ENCODE measurements at places on chromosomes 11 and 22.

DNA sequence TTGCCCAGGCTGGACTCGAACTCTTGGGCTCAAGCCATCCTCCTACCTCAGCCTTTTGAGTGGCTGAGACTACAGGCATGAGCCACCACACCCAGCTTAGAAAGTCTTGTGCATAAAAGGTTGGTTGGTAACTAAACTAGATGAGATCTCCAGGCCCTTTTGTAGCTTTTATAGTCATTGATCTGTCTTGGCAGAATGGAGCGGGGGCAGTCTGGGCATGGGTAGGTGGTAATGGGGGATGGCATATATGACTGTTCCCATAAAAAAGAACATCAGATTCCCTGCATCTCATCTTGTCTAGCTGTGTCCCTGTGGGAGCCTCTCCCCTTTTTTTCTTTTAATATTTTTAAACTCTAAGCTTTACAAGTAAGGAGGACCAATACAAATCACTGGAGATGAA is 30.2 kb downstream of the ABCC8 start:
- DNase-seq, result no peak

- peak; percentile 48 for DNase-seq
These were observed 143.7 kb downstream of the DBX1 start for GRCh38 chr11:20016526-20016925.

DNA sequence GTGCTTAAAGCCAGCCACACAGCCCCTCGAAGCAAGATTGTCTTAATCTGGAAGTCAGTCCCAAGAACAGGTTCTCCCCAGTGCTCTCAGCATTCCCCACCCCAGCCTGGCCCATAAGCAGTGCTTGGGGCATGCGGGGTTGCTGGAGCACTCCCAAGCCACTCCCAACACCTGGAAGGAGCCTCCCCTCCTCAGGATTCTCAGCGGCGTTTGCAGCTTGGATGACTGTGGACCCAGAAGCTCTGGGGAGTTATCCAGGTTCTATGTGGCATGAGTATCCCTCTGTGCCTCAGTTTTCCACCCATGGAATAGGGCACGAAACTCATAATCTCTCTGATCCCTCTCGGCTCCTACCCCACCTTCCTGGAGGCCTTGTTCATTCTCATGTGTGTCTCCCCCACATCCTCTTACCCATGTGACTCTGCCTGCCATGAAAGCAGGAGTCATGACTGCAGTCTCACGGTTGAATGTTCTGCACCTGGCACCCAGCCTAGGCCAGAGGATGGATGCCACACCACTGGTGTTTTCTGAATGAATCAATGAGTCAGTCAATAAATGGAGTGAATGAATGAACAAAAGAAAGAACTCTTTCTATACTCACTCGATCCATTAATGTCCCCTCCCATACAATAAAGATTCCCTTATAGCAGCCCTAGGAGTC is 33.4 kb upstream of the WNT7B start:
- no peak for DNase-seq

GRCh38 chr22:36762687-36763260 is 13.1 kb downstream of the IFT27 start:
- no peak for DNase-seq

GRCh38 chr22:30694640-30695350 is at the start of gene OSBP2:
OSBP2 (plus strand) TSS chr22:30694874; CDS start chr22:30694910, 36 bp downstream.
- peak; percentile 86 for DNase-seq

- peak; percentile 43 for DNase-seq
These were observed 104.2 kb downstream of the TEAD1 start for GRCh38 chr11:12778240-12778905.
